CD4-positive, alpha-beta T cell treated with Interleukin-6 for 4 hours (primary cell): ENCODE measurements at places on chromosomes 1 and 21.

DNA sequence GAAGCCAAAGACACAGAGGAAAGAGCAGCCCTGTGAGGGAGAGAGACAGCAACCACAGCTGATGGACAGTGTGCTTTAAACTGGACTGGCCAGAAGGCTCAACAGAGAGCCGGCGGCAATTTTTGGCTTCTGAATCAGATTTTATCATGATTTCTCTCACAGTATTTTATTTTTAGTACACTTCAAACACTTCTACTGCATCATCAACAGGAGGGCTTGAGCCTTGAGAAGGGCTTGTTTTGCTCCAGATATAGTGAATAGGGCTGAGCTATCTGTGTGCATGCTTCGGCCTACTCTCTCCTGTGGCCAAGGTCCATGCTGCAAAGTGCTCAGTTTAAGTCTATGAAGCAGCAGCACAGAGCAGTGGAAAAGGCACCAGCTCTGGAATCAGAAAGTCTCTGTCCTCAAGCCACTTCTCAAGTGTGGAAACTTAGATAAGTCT lies 33.3 kb downstream of the ADCY10 start:
- no peak for DNase-seq

GRCh38 chr1:54864460-54865208 lies 22.4 kb downstream of the DHCR24 start:
- DNase-seq = no peak

DNA sequence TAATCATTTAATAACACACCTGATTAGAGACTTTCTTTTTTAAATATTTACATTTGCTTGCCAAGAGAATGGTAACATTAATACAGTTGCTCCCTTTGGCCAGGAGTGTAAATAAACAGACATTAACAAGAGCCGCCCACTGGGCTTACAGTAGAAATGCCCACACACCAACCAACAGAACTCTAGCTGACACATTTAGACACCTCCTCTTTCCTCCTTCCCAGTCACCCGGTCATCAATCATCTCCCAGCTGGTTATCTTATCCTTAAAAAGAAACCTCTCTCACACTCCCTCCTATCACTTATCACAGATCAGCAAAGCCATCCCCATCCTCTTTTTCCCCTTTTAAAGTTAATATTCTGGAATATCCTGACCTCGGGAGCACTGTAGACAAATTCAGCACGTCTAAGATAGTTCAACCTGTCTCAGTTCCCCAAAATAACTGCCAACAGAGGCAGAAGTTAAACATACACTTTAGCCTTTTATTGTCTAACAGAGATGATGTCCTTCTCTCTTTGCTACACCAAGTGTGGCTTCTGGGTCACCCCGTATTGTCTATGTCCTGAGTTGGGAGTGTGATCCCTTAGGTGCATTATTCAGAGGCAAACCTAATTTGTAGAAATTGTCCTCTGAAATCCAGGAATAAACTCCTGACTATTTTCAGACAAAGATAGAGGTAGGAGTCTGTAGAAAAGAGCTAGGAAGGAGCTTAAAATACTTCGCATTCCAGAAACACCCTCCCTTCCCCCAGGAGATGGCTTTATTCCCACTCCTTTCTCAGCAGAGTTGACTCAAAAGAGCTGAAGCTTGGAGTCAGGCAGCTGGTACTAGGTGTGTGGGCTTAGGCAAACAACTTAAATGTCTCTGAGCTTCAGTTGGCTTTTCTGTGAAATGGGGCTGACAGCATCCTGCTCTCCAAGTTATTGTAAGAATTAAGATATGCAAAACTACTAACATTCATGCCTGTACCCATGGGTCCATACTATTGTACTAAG lies 8.8 kb downstream of the MYCL start:
- DNase-seq = no peak

GRCh38 chr1:42358791-42359190 lies 21.8 kb upstream of the RIMKLA start:
- DNase-seq = no peak

DNA sequence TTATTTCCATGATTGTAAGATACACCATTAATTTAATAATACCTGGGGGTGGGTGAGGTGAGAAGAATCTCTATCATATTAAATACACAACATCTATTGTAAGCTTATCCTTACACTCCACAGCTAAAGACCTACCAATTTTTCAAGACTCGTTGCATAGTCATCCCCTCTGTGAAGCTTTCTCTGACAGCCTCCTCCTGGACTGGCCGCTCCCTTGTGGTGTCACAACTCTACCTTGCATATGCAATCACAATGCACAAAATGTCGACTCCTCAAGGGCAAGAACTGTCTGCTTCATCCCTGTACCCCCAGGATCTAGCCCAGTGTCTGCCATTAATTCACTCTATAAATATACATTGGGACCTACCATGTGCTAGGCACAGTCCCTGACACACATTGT lies 2.4 kb upstream of the PTGFRN start:
- DNase-seq = no peak

- DNase-seq = no peak
These were observed 3.7 kb upstream of the AMIGO1 start for GRCh38 chr1:109513110-109513710.
